ENCODE measurements at places on chromosomes 3 and 15.

GRCh38 chr15:85583442-85583841 lies 203.0 kb downstream of the AKAP13 start:
- no peak for DNase-seq

DNA sequence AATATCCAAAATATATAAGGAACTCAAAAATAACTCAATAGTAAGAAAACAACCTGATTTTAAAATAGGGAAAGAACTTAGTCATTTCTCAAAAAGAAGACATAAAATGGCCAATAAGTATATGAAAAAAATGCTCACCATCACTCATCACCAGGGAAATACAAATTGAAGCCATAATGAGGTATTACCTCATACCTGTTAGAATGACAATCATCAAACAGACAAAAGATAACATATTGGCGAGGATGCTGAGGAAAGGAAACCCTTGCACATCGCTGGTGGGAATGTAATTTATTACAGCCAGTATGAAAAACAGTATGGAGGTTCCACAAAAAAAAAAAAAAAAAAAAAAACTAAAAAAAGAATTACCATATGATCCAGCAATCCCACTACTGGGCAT lies 38.2 kb downstream of the KPNA1 start:
- no peak for DNase-seq

- DNase-seq, result no peak
Measured at GRCh38 chr3:194313560-194314387, 37.4 kb downstream of the CPN2 start.

DNA sequence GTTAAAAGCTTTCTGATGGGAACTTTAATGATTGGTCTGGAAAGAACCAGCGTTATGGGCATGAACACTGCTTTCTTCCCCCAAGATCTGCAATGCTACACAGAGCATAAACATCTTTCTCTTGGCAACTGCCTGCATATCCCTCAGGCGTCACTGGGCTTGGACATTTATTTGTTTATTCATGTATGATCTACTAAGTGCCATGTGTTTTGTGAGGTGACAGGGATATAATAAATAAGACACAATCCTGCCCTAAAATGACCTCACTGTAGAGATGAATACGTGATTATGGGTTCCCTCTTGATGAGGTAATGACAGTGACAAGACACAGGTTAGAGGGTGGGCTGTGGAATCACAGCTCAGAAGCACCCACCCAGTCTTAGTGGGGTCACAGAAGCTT lies 485.3 kb downstream of the PDCD6IP start:
- no peak for DNase-seq

DNA sequence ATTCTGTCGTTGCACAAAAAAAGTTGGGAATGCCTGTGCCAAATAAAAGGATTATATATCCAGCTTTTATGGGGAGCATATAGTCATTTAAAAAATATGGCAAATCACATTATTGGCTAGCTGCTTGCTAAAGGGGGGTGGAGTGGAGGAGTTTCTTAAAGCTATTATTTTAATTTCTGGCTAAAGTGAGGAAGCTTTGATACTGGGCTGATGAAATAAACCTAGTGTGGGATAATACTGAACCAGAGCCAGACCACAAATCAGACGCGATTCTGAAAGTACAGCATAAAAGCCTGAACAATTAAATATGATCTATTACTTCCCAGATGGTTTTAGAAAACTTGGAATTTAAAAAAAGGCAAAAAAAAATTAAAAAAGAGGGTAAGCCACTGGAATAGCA lies 14.4 kb downstream of the POLR2M start:
- DNase-seq, result no peak

DNA sequence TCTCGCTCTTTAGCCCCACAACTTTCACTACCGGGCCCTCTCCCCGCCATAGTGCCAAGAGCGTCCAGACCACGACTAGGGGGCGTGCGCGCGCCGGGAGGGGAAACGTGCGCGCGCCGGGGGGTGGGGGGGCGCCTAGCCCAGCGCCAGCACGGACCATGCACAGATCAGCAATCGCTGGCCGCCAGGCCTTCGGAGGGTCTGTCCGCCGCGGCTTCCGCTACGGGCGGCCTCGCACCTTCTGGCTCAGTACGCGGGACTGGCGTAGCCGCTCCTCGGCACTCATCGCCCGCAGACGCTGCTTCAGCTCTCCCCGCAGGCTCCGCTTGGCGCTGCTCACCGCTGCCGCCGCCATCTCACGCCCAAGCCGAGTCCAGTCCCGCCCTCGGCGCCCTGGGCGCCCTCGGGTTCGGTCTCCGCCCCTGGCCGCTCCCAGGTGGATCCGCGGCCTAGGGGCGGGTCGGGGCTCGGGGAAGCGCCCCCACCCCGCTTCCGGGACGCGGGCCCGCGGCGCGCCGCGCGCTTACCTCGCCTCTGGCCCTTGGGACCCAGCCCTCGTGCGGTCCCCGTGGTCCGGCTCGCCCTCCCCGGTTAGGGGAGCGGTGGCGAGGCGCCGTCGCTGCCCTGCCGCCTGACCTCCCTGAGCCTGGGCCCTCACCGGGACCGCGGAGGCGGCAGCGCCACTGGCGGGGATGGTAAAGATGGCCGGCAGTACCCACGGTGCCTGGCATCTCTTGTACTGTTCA lies at the start of gene MTHFS:
MTHFS (minus strand) TSS at position 381 of the 746 bp plus-strand sequence; CDS start at position 355, 26 bp downstream.
- DNase-seq, result peak; percentile 64

DNA sequence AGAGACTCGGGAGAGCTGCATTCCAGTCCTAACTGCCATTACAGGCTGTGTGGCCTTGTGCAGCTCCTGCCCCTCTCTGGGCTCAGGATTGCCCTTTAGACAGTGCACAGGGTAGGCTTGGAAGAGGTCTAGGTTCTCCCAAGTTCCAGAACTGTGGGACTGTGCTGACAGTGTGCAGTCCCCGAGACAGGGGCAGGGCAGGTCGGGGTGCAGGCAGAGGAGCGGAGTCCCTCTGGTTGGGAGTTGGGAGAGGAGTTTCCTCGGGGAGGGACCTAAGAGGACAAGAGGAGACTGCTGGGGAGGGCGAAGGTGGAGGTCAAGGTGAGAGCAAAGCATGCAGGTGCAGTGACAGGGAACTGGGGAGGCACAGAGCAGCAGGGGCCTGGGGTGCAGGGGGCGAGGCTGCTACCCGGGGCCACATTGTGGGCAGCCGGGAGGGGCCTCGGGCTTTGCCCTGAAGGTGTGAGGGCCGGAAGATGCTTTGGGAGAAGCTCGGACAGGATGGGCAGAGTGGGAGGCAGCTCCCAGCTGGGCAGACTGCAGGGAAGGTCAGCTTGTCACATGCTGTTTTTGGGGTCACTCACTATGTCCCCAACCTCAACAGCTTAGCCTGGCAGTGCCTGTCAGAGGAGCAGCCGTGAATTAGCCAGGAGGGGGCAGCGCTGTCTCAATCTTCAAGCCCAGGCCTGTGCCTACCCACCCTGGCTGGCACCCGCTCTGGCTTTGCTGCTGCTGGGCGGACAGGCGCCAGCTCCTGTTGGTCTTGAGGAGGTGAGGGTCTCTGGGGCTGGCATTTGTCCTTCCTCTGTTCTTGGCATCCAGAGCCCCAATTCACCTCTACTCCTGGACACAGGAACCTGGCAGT lies 15.4 kb upstream of the CSPG4 start:
- DNase-seq, result peak; percentile 64

GRCh38 chr3:145243875-145244274 lies 917.1 kb downstream of the PLOD2 start:
- DNase-seq, result no peak

- DNase-seq, result no peak
Measured at GRCh38 chr3:53040351-53040820, 5.5 kb downstream of the SFMBT1 start.

DNA sequence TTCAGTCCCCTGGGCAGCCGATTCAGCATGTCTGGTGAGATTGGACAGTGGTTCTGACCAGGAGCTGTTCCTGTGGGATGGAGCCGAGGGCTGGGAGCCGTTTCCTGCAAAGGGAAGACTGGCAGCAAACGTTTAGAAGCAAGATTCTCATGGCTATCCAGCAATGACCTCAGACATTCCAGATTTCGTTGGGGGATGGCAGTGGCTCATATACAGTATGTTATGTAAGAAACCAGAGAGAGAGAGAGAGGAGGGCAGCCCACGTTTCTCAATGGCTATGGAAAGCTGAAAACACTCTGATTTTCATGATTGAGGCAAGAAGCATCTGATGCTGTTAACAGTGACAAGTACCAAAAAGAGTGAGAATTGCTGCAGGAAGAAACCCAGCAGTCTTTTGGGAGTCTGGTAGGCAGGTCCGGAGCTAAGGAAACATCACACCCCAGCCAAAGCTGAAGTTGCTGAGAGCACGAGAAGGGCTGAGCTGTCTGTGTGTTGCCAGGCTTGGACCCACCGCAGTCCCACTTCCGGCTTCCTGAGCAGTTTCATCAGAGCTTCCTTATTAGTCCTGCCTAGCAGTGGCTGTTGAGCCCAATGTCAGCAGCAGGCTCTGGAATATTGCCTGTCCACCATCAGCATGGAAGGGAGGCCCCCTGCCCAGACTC lies 25.6 kb upstream of the VPS8 start:
- DNase-seq, result no peak

DNA sequence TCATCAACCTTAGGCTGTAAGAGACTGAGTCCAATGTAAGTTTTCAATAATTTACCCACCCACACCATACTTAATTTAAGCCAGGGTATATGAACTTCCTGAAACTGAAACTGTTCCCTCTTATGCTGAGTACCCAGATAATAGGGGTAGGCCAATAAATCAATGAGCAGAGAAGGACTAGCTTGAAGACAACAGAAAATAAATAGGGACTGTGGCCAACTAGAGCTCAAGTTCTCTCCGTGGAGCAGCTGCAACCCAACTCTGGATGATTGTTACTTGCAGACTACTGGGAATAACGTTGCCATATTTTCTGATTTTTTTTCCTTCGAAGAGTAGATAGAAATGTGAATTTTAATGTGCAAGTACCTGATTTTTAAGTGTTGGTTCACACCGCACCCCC lies 128.0 kb downstream of the ATG7 start:
- no peak for DNase-seq

Measured in activated T-cell treated with anti-CD3 and anti-CD28 coated beads for 1 hour (primary cell).